ENCODE measurements at places on chromosomes 4 and X.

DNA sequence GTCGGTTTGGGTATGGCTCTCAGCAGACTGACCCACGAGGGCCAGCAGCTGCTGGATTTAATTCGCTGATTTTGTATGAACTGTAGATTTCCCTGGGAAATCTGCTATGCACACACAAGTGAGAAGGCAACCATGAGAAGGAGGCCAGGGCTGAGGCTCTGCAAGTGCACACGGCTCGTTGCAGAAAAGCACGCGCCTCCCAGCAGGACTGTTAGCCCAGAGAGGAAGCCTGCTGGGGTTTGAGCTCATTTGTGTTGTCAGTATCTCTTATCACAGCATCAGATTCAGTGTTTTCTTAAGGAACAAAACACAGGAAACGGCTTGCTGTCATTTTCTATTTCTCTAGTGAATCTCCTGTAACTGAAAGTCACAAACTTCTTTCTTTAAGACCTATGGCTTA lies 296.2 kb upstream of the FAT1 start:
- DNase-seq: no peak

DNA sequence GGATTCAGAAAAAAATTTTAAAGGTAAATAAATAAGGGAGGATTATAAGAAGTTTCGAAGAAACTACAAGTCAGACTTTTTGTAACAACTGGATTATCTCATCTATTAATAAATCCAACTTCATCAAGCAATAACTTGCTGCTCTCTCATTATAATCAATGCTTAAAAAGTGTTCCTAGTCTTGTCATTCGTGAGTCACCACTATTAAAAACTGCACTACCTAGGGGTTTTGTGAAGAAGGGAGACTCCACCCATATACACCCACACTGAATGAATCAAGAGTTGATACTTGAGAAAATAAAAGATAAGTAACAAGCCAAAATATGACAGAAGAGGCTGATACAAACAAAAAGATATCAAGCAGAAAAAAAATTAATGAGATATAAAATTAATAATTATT lies 360.5 kb downstream of the ZNF674 start:
- no peak for DNase-seq

GRCh38 chrX:15336023-15336413 lies 695 bp upstream of the PIGA start:
- no peak for DNase-seq

DNA sequence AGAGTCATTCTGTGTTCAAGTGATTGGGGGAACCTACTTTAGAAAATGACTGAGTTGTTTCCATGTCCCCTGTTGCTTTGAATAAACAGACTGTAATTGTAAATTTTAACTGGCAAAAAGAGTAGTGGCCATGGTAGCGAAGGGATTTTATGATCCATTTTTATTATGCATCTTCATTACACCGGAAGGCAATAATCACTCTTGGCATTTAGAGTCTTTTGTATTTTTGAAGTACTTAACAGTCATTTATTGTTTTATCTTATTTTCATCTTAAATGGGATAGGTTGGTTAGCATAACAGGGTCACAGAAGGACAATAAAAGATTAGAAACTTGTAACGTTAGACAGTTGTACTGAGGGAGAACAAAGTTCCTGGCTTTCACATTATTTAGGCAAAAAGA lies 11.0 kb upstream of the OTC start:
- DNase-seq: no peak

GRCh38 chr4:182203872-182204411 lies 39.3 kb upstream of the TENM3 start:
- DNase-seq: no peak

GRCh38 chr4:139367421-139368090 lies 65.3 kb upstream of the NDUFC1 start:
- no peak for DNase-seq

- no peak for DNase-seq
Measured at GRCh38 chr4:20019310-20020015, 232.2 kb upstream of the SLIT2 start.

GRCh38 chrX:153469811-153470410 lies 465 bp downstream of the HAUS7 start:
- no peak for DNase-seq

DNA sequence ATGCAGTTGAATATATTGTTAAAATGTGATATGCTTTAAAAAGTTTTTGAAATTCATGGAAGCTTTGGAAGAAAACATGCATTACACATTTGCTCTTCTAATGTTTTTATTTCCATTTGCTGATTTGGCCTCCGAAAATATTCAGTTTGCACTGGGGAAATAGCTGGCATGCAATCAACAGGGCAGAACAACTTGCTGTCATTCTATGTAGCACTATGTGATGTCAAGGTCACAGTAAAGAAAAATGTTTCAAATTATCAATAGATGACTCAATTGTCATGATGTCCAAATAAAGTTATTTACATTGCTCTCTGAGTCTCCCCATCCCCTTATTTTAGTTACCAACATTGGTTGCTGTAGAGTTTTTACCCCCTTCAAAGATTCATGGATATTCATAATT lies 119.2 kb downstream of the TLL1 start:
- no peak for DNase-seq

DNA sequence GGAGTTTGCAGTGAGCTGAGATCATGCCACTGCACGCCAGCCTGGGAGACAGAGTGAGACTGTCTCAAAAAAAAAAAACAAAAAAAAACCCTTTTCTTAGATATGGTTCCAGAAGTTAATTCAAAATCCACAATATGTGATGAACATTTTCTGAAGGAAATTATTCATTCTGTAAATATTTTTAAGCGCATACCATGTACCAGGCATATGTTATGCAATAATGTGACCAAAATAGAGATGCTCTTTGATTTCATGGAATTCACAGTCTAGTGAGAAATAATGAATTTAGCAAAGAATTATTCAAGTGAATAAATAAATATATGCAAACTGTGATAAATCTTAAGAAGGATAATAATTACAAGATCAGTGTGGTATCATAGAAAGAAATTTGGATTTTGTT lies 174.7 kb downstream of the GC start:
- DNase-seq: no peak

- DNase-seq: no peak
Measured at GRCh38 chr4:153335665-153336064, 8.8 kb upstream of the MND1 start.

DNA sequence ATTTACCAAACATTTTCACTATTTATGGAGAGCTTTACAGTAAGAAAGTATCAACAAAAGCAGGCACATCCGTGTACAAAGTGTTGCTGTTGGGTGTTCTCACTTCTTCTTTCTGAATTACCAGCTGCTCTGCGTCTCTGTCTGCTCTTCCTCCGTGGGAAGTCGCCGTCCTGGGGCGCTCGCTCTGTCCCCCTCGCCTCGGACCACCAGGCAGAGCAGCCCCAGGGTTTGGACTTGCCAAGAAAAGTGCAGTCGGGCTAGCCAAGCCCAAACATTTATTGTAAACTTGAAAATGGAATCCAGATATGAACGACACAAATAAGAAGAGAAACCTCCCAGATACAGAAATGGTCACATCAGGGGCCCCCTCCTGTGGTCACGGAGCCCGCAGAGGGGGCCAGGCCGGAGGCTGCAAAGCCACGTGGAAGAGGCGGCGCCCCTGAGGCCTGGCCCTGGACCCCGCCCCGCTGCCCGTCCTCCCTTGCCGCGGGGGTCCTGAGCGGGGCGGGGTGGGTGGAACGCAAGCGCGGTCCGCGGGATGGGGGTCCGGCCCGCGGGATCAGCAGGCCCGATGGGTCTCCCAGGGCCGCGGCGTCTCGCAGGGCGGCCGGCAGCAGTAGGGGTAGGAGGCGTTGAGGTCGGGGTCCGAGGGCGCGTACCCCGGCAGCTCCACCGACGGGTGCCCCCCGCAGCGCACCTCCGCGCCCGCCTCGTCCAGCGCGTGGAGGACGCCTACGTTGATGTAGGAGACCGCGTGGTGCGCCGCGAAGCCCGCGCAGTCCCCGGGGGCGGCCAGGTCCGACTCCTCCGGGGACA lies 1.5 kb downstream of the TMEM271 start:
- DNase-seq: no peak

- no peak for DNase-seq
Measured at GRCh38 chrX:36581030-36581429, 427.1 kb upstream of the FAM47C start.

- DNase-seq: peak; percentile 63
Measured at GRCh38 chr4:89056953-89057398, at the start of gene FAM13A. Gene FAM13A (minus strand): TSS chr4:89057185. CDS start chr4:89056964, 221 bp downstream.

GRCh38 chr4:46131498-46132057 lies 7.7 kb upstream of the GABRG1 start:
- DNase-seq: no peak

DNA sequence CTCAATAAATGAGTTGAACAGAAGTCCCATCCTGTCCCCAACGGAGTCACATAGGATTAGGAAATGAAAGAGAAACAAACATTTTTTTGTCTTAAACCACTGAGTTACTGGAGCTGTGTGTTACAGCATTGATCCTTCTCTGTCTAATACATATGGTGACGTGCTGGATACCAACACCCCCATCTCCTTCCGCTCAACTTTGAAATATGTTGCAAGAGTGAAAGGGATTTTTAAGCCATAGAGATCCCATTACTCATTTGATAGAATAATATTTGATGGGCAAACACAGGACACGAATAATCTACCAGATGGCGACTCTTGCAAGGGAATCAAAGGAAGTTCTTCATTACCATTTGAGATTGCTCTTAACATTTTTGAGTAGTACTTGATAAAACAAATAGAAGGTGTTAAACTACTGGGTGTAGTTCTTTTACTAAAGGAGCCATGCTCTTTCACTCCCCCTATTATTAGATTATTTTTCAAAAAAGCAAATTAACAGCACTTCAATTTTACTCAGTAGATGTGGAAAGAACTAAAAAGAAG lies 140.5 kb downstream of the PACRGL start:
- DNase-seq: no peak

DNA sequence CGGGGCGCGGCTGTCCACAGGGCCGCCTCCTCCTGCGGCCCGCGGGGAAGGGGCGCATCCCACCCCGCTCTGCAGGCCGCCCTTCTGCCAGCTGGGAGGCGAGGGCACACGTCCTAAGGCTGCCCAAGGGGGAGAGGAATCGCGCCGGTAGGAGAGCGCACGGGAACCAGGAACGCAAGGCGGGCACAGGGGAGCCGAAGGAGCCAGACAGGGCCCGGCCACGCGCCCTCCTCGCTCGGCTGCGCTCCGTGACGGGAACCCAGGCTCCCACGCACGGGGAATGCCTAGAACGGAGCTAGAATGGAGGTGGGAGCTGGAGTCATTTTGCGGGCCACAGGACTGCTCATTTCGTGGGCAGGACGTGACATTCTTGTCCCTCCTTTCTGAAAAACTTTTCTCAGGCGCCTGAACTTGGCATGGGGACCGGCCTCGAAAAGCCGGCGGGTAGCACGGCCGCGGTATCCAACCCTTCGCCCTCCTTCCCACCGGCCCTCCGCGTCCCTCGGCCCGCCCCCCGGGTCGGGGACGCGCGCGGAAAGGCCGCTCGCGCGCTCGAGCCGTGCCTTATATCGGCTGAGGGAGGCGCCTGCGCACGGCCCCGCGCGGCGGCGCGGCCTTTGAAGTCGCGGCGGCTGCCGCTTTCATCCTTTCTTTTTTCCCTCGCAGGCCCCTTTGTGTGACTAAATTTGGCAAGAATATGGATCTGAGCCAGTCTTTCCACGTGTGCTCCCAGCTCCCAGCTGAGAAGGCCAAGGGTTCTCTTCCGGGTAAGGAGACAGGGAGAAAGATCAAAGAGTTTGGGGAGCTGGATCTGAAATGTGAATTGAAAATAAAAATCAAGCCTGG lies 4.2 kb upstream of the LEF1 start:
- no peak for DNase-seq
